ENCODE measurements at places on chromosomes 5 and 9. TPM values are rescaled to one million over a fixed set of nuclear protein-coding genes. Genes with fewer than 3 reads are reported as not detected.

DNA sequence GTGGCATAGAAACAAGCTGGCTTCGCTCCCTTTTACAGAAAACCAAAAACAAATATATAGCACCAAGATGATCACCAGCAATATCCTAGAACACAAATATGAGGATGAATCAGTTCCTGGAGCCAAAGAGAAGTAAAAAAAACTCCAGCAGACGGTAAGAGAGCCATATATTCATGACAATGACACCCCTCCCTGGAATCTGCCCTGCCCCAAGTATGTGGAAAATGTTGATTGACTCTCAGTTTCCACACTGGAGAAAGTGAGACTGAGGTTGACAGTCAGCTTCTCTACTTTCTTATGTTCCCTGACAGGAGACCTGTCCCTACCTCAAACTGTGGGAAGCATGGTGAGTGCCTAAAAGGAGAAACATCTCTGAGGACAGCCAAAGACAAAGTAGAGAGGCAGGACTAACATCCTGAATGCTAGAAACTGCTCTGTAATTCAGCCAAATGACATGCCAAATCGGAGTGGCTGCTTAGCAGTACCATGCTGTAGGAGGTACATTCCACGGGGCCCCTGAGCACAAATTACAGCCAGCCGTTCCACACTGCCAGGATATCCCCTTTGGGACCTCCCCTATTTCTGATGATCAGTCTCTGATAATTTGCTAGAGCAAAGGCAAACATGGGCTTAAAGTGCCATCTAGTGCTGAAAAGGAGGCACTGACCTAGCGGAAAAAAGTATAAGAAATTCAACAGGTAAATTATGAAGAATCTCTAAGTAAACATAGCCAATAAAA is 424.0 kb upstream of the RGMB start:
- DNase-seq: no peak

GRCh38 chr9:35813434-35814105 is 1.3 kb downstream of the HINT2 start:
- DNase-seq: no peak

GRCh38 chr9:37369671-37370070 is 52.8 kb upstream of the GRHPR start:
- no peak for DNase-seq

DNA sequence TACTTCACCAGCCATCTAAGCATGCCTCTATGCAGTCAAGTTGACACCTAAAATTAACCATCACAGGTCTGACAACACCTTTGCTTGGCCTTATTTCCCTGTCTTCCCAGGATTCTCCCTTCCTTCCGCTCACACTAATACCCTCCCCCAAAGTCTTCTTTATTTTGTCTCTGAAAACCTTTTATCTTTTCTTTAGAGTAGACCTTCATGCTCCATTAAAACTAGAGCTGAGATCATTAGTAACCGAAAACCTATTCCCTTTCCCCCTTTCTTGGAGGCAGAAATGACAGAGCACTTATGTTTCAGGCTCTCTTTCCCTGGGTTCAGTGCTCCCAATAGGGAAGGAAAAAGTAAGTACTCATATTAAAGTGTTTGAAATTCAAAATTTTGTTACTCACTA is 423.8 kb downstream of the YTHDC2 start:
- no peak for DNase-seq

- no peak for DNase-seq
Measured at GRCh38 chr5:153552886-153553285, 62.4 kb downstream of the GRIA1 start.

GRCh38 chr5:138594305-138595058 is 19.3 kb upstream of the HSPA9 start:
- DNase-seq: no peak

Gene DOCK2
- 13.3 TPM for total RNA-seq

GRCh38 chr5:167447466-167448375 is 843.7 kb upstream of the WWC1 start:
- DNase-seq: no peak

Gene CDKN2A
- 0.34 TPM for total RNA-seq

DNA sequence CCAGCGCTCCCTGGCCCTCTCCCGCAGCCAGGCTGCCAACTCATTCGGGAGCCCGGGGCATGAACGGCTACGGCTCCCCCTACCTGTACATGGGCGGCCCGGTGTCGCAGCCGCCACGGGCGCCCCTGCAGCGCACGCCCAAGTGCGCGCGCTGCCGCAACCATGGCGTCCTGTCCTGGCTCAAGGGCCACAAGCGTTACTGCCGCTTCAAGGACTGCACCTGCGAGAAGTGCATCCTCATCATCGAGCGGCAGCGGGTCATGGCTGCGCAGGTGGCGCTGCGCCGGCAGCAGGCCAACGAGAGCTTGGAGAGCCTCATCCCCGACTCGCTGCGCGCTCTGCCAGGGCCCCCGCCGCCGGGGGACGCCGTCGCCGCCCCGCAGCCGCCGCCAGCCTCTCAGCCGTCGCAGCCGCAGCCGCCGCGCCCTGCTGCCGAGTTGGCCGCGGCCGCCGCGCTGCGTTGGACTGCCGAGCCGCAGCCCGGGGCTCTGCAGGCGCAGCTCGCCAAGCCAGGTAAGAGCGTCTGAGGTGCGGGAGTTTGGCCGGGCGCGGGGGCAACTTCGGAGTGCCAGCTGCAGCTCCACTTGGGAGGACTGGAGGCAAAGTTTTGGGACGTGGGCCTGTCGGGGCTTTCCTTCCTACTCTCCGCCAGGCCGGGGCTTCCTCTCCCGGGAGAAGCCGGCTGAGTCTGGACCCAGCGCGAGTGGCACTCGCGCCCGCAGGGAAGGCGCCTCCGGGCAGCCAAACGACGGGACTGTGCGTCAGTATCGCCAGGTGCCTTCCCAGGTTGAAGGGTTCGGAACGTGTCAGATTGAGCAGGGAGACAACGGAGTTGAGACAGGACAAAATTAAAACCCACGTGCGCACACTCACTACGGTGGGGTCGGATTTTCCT is 735 bp downstream of the DMRT3 start:
- DNase-seq: no peak

Gene MAST4
- total RNA-seq: 12.8 TPM

GRCh38 chr5:172721455-172722326 is 49.3 kb downstream of the DUSP1 start:
- no peak for DNase-seq
